Myocyte (in vitro differentiated cells): ENCODE measurements at places on chromosomes 5 and 9. TPM values are rescaled to one million over a fixed set of nuclear protein-coding genes. Genes with fewer than 3 reads are reported as not detected.

GRCh38 chr5:82058710-82059109 lies 86.9 kb downstream of the ATG10 start:
- DNase-seq, result no peak

AIF1L gene
- 75.4 and 163 TPM in 2 replicates for total RNA-seq

GRCh38 chr5:79093762-79094161 lies 17.8 kb upstream of the BHMT start:
- DNase-seq, result no peak

DNA sequence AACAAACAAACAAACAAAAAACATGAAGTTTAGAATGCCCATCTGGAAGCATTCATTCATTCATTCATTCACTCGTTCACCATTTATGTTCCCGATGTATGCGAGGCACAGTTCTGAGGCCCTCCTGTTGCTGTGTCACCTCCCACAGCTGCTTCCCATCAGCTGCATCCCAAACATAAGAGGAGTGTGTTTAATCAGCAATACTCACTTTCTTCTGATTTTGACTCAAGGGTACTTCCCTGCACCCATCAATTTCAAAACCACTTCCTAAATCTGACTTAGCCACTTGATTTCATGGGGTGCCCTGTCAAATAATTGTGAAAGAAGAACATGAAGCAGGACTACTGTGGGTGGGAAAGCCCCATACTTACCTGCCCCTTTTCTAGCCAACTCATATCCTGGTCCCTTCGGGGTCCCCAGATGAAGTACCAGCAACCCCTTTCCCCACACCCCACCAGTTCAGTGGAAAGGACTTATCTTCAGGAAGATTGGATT lies 128.0 kb upstream of the IL12B start:
- no peak for DNase-seq

GRCh38 chr9:129671519-129671918 lies 6.1 kb downstream of the PRRX2 start:
- DNase-seq, result peak; percentile 12

GRCh38 chr9:106423575-106423974 lies 439.4 kb upstream of the ZNF462 start:
- no peak for DNase-seq

PCDHB8 gene
- 9.5 and 10.4 TPM in 2 replicates for total RNA-seq

ANKRD34B gene
- not detected in 2 replicates for total RNA-seq

GRCh38 chr5:172622091-172623046 lies 18.7 kb upstream of the NEURL1B start:
- no peak for DNase-seq

GRCh38 chr5:88680253-88681132 lies 202.5 kb downstream of the MEF2C start:
- DNase-seq, result peak; percentile 59

GRCh38 chr5:17720071-17720470 lies 85.8 kb downstream of the TAF11L14 start:
- no peak for DNase-seq

- DNase-seq, result no peak
These were observed 143.3 kb downstream of the TRPM3 start for GRCh38 chr9:70978085-70978484.

PHYHD1 gene
- 10.0 and 12.3 TPM in 2 replicates for total RNA-seq

- no peak for DNase-seq
These were observed 974 bp downstream of the ANAPC2 start for GRCh38 chr9:137187386-137187785.

GPR151 gene
- total RNA-seq, result not detected in 2 replicates

DNA sequence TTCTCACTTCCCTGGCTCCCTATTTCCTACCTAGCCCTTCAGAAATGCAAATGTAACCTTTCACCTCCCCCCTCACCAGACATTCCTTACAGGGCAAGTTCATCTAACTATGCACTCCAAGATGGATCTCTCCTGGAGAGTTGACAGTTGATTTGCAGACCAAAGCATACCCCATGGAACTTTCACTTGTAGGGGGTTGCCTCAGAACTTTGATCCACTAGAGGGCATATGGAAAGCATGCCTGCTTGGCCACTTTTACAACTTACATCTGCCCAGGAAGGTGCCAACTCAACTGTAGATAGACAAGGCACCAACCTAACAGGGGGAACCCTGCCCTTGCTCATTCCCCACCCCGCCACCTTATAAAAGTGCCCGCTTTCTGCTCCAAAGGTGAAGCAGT lies 187.8 kb downstream of the NXNL2 start:
- DNase-seq, result peak; percentile 31

- DNase-seq, result no peak
These were observed 48.5 kb downstream of the RFX3 start for GRCh38 chr9:3477236-3477834.

TPPP gene
- 0.10 and 0.24 TPM in 2 replicates for total RNA-seq

TNFSF15 gene
- 0.05 and 0.19 TPM in 2 replicates for total RNA-seq

ZBTB5 gene
- total RNA-seq, result 12.7 and 13.0 TPM in 2 replicates

GRCh38 chr9:2337131-2337530 lies 284.5 kb upstream of the VLDLR start:
- DNase-seq, result no peak

DNA sequence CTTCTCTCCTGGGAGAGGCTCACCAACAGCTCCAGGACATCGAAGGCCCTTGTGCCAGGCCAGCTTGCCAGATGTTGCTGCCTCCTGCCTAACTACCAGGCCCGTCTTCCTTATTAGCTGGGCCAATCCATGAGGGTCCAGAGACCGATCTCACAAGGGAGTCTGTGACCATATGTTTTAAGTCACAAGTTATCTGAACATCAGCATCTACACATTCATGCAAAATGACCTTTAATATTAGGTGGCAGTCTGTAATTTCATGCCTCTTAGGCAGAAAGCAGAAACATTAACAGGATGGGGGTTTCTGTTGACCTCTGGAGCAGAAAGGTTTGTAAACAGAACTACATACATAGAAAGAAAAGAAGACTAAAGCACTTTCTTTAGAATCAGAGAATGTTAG lies 75.1 kb upstream of the SLC25A51 start:
- no peak for DNase-seq

ORM2 gene
- total RNA-seq, result not detected in 2 replicates
